Activated CD4-positive, CD25-positive, alpha-beta regulatory T cell (primary cell): ENCODE measurements at places on chromosomes 2 and 18.

GRCh38 chr2:157257312-157258252 is at the start of gene GALNT5:
Gene GALNT5 (plus strand): TSS chr2:157257705. CDS start chr2:157258083, 378 bp downstream.
- DNase-seq: no peak

GRCh38 chr2:2812117-2812516 is 481.0 kb upstream of the MYT1L start:
- no peak for DNase-seq

DNA sequence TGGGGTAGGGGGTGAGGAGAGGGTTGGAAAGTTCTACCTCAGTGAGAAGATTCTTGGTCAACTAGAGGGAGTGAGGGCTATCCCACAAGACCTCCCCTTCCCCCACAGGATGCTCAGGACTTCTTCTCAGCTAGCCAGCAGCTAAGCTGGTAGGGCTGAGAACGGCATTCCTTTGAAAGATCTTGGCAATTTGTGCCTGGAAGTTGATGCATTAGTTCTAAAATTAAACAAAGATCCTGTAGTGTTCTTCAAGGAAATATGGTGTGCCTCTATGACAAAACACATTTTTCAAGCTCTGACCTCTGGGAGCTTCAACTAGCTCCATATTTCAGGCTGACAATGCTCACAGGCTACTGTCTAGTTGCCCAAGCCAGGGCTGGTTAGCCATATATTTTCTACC is 2.3 kb downstream of the LYPD1 start:
- no peak for DNase-seq

- DNase-seq: no peak
These were observed 87.4 kb upstream of the HK2 start for GRCh38 chr2:74746480-74746879.

DNA sequence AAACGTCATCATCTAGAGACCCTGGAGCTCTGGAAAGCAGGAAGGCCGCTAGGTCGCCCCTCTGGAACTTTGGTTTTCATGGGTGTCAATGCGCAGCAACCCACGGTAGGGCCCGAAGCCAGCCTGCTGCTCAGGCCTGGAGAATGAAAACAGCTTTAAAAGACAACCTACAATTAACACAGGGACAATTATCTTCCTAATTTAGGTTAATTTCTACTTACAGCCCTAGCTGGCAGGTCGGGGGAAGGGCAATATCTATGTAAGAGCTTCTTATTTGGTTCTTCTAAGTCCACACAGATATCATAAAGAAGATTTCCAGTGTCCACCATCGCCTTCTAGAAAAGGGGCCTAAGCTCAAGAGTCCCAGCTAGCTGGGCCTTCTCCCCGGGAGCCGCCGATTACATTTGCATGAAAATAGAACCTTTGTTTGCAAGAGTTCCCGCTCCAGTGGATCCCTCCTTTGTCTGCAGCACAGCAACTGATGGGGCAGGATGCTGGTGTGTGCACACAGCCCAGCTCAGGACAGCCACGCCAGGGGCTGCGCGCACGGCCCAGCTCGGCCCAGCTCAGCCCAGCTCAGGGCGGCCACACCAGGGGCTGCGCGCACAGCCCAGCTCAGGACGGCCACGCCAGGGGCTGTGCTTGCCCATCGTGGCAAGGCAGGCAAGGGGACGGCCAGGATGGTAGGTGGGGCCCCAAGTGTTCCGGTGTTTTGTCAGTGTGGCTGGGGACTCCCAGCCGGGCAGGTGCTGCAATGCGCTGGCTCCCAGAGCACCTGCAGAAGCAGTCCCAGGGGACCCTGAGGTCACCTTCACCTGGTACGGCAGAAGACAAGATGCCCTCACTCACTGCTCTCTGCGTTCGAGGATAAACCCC is 109.1 kb downstream of the HDAC4 start:
- no peak for DNase-seq

DNA sequence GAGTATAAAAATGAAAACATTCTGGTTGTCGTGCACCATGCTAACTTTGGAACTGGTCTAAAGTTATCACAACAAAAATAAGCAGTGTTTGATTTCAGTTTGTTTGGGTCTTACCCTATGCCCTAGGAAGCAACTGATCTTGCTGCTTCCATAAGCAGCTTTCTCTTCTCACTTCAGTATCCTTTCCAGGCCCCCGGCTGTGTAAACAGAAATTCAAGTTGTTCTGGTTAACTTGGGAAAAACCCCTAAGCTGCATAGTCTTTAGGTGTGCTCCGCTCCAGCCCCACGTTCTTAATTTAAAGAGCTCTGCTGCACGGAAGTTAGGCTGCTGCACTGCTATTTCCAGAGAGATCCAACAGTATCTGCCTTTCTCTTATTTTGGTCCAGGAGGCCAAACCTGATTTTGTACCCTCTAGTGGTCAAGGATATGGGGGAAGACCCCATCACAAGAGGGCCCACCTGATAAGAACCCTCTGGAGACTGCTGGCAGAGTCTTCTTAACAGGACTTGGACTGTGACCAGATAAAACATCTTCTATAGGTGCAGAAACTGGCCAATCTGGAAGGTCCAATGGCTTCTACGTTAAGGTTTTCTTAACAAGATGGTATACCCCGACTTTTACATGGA is 69.1 kb downstream of the FEZ2 start:
- no peak for DNase-seq

- DNase-seq: no peak
These were observed 47.4 kb upstream of the MTCL1 start for GRCh38 chr18:8657873-8658470.

- DNase-seq: no peak
These were observed 73.1 kb upstream of the MAP4K3 start for GRCh38 chr2:39510140-39510539.

GRCh38 chr18:8962192-8962779 is 140.2 kb upstream of the NDUFV2 start:
- no peak for DNase-seq

DNA sequence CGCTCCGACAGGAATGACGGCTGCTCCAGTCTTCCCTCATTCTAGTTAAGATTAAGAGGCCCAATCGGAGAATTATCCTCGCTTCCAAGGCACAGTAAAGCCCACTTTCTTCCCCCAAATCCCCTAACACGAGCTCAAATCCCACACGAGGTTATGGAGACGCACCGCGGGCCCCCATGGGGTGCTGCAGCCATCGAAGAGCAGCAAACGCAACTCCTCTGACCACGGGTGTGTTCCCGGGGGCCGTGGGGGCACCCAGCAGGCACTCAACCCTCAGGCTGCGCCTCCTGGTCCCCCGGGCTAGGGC is 446 bp downstream of the COPS9 start:
- no peak for DNase-seq

GRCh38 chr2:43484323-43484930 is 111.4 kb downstream of the THADA start:
- DNase-seq: no peak

- no peak for DNase-seq
These were observed 104.3 kb downstream of the PRKCE start for GRCh38 chr2:45755585-45756335.

GRCh38 chr18:78410094-78410786 is 569.4 kb upstream of the SALL3 start:
- DNase-seq: no peak

DNA sequence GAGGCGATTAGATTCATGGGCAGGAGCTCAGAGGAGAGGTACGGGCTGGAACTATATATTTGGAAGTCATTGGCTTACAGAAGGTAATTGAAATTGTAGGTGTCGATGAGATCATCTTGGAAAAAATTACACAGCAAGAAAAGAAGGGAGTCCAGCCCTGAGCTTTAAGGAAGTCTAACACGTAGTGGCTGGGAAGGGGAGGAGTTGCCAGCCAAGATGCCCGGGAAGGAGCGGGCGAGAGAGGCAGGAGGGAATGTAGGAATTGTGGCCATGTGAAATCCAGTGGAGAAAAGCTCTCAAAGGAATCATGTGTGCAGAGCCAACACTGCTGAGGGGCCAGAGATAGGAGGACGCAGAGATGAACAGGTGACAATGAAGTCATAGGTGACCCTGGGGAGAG is 25.6 kb upstream of the SCYGR1 start:
- no peak for DNase-seq

DNA sequence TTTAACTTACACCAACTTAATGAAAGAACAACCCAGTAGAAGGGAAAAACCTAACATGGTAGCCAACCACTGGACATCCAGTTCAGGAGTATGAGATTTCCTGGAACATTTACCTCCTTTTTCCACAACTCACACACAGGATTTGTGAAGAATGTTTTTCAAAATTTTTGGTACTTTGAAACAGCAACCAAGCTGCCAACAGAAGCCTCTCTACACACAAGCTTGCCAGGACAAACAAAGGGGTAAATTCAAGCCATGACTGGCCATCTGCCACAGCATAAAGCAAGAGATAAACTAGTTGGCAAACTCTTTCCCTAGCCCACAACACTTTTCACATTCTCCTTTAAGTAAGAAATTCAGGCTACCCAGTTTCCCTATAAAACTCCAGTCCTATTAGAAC is 21.4 kb downstream of the MGAT4A start:
- no peak for DNase-seq

- no peak for DNase-seq
These were observed 762 bp downstream of the HDAC4 start for GRCh38 chr2:239399921-239400595.

DNA sequence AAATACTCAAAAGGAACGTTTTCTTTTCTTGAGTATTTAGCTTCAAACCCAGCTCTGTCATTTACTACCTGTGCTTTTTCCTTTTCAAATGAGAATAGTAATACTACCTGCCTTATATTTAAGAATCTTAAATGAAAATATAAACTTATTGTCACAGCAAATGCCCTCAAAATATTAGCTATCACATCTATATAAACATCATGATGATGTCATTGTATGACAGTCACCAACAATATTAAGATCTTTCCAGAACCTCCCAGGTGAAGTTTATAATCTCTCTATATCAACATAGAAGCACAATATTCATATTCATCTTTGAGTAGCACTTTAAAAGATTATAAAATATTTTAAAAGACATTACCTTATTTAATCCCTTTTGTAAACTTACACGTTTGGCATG is 92.2 kb downstream of the DOK6 start:
- no peak for DNase-seq

- DNase-seq: no peak
These were observed 5.8 kb upstream of the ANKRD12 start for GRCh38 chr18:9130806-9131205.

DNA sequence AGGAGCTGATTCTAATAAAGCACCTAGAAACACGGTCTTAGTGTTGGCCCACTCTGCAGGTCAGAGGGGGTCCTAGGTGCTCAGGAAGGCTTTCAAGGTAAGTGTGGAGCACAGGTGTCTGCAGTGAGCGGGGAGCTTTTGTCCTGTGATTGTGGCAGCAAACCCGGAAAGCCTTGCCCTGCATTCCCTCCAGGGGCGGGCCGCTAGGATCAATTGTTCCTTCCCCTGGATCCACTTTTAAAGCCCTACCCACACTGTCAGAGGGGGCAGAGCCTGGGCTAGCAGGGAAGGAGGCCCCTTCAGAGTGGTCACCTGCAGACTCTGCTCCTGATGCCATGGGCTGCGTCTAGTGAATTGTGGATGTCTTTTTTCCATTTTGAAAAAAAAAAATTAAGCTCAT is 176.0 kb downstream of the CTIF start:
- no peak for DNase-seq

GRCh38 chr2:155703917-155704316 is 628.6 kb downstream of the NR4A2 start:
- no peak for DNase-seq

- DNase-seq: no peak
These were observed 28.3 kb downstream of the CYBRD1 start for GRCh38 chr2:171550613-171551012.

GRCh38 chr2:18047896-18048657 is 169.6 kb downstream of the KCNS3 start:
- no peak for DNase-seq

DNA sequence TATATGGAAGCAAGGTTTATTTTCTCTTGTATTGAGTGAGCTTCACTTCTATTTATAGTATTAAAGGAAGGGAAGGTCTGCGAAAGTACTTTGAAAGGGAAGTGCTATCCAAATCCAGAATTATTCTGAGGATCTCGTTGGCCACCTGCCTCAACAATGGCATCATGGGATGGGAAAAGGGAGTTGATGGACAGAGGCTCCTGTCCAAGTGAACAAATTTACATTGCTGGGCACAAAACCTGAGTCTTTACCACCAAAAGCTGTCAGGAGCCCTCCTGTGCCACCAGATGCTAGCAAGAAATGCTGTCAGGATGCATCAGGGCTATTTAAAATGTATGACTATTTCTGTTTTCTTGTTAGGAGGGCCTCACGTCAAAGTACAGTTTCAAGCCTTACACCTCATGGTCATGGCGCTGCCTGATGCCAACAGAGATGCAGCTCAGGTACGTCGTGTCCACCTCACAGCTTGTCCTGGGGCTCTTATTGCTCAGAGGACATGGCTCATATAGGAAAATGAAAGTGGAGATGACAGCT is 157.3 kb downstream of the ARHGAP28 start:
- DNase-seq: no peak

DNA sequence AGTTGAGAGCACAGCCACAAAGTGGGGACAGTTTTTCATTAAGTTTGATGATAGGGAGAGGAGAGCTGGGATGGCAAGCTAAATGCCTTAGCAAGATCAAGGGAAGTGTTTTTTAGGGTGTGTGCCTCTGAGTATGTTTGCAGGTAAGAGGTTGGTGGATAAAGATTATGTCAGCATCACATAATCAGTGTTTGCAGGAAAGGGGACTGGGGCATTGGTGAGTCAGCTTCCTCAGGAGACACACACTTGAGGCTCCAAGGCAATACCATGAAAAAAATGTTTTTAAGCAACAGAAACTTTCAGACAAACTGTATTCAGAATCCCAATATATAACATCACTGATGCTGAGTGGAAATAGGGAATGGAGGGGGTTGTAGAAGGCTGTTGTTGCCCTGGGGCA is 25.4 kb upstream of the DTNB start:
- no peak for DNase-seq

- no peak for DNase-seq
These were observed 63.7 kb upstream of the POU3F3 start for GRCh38 chr2:104790100-104790811.

- DNase-seq: peak; percentile 72
These were observed 30.4 kb downstream of the TOGARAM2 start for GRCh38 chr2:29011418-29012060.

DNA sequence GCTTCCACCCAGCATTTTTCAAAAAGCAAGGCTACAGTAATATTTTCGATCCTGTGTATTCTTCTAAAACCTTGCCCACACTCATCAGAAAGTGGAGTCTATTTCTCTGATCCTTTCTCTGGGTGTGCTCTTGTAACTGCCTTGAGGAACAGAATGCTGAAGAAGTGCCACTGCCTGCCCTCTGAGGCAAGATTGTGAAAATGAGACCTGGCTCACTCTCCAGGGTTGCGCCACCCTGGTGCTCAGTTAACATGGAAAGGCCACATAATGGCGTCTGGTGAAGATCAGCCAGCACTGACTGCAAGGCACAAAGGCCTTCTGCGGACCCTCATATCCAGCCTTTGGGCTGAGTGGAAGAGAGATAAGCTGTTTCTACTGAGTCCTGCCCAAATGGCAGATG is 11.2 kb upstream of the SH3RF3 start:
- no peak for DNase-seq
